ENCODE measurements at places on chromosomes 4 and X. TPM values are rescaled to one million over a fixed set of nuclear protein-coding genes. Genes with fewer than 3 reads are reported as not detected.

LINC00632 gene
- 0.48 TPM for total RNA-seq

MAP7D2 gene
- total RNA-seq: 0.03 TPM

GLUD2 gene
- total RNA-seq: 2.5 TPM

CFI gene
- total RNA-seq: 1.1 TPM

HHIP gene
- total RNA-seq: 0.19 TPM

RRH gene
- not detected for total RNA-seq

FGA gene
- not detected for total RNA-seq

TMEM131L gene
- 8.6 TPM for total RNA-seq

EDA2R gene
- total RNA-seq: 9.7 TPM

HAUS7 gene
- 62.6 TPM for total RNA-seq

VCX3B gene
- not detected for total RNA-seq

DSPP gene
- not detected for total RNA-seq

SPANXN4 gene
- total RNA-seq: not detected

GATA1 gene
- total RNA-seq: not detected

HDX gene
- 9.0 TPM for total RNA-seq

PF4V1 gene
- total RNA-seq: not detected

MAGEA1 gene
- total RNA-seq: not detected

EFHC2 gene
- 0.91 TPM for total RNA-seq

NPNT gene
- 0.29 TPM for total RNA-seq

TLL1 gene
- total RNA-seq: 0.02 TPM

MGAT4D gene
- not detected for total RNA-seq

KLHL34 gene
- not detected for total RNA-seq

Data from A172 (cell line).